Activated CD4-positive, CD25-positive, alpha-beta regulatory T cell treated with anti-CD3 and anti-CD28 coated beads, Interleukin-2, amount 50 U/mL, for 16 hours (primary cell): ENCODE measurements at places on chromosomes 12 and 14.

DNA sequence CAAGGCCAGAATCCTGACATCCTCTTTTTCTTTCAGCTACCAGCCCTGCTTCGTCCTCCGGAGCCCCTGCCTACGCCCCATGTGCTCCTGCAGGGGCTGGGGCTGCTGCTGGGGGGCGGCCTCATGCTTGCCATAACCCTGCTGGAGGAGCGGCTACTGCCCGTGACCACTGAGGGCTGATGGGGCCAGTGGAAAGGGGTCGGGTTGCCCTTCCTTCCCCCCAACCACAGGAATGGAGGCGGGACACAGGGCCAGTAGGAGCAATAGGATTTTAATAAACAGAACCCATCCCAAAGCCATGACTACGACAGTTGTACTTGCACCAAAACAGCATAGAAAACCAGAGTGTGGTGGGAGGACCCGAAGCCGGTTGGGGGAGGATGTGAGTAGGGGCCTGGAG lies 7.7 kb downstream of the SLC39A5 start:
- no peak for DNase-seq

DNA sequence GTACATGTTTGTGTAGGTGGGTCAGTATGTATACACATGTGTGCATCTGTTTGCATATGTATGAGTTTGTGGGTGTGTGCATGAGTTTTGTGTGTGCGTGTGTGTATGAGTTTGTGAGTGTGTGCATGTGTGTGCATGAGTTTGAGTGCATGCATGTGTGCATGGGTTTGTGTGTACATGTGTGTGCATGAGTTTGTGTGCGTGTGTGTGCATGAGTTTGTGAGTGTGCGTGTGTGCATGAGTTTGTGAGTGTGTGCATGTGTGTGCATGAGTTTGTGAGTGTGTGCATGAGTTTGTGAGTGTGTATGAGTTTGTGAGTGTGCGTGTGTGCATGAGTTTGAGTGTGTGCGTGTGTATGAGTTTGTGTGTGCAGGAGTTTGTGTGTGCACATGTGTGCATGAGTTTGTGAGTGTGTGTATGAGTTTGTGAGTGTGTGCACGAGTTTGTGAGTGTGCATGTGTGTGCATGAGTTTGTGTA lies 61.5 kb downstream of the FZD10 start:
- no peak for DNase-seq

- DNase-seq, result no peak
Observed at GRCh38 chr14:33780035-33780434, 170.8 kb downstream of the EGLN3 start.

DNA sequence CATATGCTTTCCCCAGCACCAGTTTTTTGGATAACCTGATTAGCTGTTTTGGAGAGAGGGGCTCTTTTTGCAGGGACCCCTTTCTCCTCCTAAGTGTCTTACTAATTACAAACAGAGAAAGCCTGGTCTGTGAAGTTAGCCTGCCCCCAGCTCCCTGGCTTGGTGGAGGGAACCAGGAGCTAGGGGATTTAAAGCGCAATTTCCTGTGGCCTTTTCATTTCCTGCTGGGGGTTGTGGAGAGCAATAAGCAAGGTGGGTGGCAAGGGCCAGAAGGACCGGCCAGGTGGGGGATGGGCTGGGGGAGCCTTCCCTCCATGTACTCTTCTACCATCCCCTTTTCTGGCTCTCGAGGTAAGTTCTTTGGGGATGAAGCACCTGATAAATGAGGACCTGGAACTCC lies 4.1 kb upstream of the CISTR start:
- DNase-seq, result no peak

GRCh38 chr12:6788972-6789924 lies at the start of gene CD4:
TSS of gene CD4 (plus strand) at chr12:6789528. CDS start at chr12:6800139, 10,611 bp downstream.
- no peak for DNase-seq

DNA sequence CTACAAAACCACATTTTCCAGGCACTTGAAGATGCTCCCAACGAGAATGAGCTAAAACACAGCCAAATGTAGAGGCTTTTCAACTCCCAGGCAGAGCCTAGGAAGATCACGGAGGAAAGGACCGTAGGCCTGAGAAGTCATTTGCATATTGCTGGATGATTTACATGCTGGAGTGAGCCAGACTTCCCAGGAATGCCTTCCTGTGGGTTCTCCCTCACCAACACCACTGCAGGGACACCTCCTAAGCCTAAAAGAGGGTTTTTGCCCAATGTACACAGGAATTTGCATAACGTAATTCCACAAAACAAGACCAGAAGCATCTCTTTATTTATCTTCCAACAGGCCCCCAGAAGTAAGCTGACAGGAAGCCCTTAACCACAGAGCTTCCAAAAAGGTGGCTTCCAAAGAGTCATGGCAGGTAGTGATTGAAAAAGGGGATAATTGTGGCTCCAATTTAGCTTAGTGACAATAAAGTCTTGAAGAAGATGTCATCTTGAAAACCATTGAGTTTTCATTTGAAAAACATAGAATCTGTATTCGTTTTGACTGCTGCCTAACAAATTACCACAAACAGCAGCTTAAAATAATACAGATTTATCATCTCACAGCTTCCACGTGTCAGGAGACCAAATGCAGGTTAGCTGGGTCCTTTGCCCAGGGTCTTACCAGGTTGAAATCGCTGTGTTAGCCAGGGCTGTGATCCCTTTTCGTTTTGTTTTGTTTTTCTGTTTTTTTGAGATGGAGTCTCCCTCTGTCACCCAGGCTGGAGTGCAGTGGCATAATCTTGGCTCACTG lies 116.2 kb downstream of the EGLN3 start:
- DNase-seq, result no peak

DNA sequence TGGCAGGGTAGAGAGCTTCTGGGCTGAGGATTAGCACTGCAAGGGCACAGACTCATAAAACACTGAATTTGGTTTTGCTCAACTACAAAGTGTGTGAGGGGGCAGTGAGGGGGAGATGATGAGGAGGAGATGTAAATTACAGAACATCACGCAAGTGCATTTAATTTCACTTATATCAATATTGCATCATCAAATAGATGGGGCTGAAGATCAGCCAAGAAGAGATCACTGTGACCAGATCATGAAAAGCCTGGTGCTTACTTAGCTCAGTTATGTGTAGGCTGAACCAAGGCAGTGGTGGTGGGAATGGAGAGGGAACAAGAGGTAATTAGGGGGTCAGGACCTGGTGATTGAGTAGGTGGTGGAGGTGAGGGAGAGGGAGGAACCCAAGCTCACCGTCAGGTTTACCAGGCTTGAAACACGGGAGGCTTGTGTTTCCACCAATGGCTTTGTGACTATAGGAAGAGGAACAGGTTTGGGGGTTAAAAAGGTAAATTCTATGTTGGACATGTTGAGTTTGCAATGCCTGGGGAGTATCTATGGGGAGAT lies 11.3 kb downstream of the FOS start:
- no peak for DNase-seq

- DNase-seq, result no peak
Observed at GRCh38 chr14:40004871-40005500, 572.8 kb upstream of the FBXO33 start.

DNA sequence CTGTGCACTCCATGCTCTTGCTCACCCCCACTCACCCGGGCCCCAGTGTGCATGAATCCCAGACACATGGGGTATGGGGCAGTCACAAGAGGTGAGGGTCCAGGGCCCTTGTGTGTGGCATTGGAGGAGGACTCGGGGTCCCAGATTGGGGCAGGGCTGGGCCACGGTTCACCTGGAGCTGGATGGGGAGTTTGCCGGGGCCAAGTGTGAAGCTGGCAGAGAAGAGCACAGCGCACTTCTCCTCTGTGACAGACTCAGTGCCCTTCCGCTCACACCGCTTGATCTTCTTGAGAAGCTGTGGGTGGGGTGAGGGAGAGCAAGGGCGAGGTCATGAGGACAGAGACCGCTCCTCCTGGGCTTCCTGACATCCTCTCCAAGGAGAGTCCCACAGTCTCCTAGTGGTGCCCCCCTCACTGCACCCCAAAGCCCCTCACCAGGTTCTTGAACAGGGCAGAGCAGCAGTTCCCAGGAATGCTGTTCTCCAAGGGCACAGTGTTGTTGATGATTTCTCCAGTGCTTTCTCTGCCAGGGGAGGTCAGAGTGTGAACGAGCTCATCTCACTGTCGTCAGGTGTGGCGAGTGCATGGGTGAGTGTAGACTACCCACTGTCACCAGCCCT lies 6.8 kb downstream of the STAT6 start:
- no peak for DNase-seq

DNA sequence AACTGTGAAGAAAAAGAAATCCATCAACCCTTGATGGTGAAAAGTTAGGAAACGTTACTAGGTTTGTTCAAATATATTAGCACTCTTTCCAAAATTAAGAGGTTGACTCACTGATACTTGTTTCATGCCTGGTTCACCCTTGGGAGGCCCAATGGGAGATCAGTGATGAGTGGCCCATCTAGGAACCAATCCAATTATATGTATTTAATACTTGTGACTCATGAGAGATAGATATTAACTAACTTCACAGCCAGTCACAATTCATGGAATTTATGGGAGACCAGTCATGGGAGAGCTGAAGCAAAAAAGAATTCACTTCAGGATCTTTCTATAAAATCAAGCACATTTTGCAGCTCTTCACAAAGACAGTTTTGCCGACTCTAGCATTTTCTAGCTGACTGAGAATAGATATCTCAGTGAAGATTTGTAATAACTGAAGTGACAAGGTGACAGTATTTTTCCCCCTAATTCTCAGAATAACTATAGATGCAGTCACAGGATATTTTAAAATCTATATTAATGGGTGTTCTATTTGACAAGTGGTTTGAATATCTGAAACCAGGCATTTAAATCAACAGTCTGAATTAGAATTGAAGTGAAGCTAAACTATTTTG lies 230.2 kb downstream of the EPS8 start:
- no peak for DNase-seq

DNA sequence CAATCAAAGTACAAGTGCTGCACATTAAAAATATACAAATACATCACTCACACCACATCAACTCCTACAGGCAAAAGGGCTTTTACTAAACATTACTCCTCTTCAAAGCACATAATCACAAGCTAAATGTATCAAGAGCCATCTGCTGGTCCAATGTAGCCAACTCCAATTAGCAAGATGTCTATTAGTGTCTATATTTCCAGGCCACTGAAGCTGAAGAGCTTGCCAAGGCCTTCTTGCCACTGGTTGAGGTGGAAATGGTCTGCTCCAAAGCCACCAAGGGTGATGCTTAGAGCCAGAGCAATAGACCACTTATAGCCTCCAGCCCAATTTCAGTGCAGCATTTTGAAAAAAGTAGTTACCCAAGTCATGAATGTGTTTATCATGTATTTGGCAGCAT lies 54.4 kb downstream of the RASSF9 start:
- DNase-seq, result no peak

DNA sequence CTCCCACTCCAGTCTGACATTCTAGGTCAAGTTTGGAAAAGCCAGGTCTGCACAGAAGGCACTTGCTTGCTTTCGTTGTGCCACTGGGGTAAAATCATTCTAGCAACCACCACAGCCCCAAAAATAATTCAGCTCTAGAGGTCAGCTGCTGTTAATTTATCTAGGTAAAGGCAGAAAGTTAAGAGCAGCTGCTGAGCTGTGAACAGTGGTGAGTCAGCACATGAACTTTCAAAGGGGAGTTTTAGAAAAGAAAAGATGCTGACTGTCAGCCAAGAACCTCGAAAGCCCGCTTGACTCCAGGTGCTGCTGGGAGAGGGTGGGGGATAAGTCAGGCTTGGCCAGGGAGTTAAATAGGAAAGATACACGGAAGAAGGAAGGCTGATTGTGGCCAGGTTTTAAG lies 12.7 kb downstream of the CCDC197 start:
- no peak for DNase-seq
